RWPE2 (cell line): ENCODE measurements at places on chromosomes 3 and 15.
A peak's percentile ranks its signal among the peaks of the same experiment; 100 is the strongest.

DNA sequence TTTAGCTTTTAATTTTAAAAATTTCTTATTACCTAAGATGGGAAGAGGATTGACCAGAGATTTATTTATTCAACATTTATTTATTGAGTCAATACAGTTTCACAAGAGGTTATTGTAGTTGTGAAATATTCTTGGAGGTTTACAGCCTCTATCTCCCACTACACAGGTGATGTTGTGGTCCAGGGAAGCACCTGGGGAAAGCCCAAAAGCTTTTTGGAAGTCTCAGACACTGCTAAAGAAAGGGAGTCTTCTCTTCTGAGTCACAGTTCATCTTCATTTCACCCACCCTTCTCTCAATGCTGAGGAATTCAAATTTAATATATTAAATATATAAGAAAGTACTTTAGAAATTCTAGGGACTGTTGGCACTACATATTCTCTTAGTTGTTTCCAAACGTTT, 41.8 kb downstream of the SERPINI1 start:
- no peak for DNase-seq

DNA sequence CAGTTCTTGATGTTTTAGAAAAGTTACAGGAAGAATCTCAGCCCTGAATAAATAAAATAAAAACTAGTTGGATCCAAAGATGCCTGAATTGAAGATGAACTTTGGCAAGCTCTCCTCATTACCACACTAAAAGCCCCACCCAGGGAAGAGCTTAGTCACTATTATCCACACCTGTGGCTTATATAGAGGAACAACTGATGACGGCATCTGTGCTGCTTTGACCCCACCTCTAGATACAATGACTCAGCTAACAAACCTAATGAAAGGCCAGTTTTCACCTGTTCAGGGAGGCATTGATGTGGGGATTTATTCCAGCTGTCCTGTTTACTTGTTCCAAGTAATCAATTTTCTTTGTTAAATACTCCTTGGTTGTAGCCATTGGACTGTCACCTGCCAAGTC, 604.7 kb upstream of the EPHA6 start:
- no peak for DNase-seq

DNA sequence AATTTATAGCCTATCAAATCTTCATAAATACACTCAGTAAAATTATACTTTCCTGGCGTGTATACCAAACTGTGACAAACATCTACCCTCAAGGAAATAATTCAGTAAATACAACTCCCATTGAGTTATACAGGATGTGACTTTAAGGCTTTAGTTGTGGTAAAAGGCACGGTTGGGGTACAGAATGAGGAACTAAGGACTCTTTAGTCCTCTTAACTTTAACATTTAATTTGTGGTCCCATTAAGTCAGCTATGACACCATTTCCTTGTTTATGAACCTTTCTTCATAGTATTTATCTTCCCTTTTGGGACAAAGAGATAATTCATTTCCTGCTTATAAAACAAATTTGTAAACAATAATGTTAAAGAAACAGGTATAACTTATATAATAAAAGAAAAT, 30.2 kb downstream of the IFT80 start:
- DNase-seq: no peak

GRCh38 chr3:107612664-107613084, 89.9 kb downstream of the BBX start:
- no peak for DNase-seq

GRCh38 chr15:31300208-31300661, 26.4 kb upstream of the KLF13 start:
- no peak for DNase-seq

DNA sequence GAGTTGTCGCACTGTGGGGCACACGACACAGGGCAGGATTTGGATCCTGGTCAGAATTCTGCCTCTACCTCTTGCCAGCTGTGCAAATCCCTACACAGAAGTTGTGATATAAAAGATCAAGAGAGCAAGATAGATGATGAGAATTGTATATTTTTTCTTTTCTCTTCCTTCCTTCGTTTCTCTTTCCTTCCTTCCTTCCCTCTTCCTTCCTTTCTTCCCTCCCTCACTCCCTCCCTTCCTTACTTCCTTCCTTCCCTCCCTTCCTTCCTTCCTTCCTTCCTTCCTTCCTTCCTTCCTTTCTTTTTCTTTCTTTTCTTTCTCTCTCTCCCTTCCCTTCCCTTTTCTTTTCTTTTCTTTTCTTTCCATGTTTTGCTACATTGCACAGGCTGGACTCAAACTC, 12.0 kb upstream of the AHSG start:
- DNase-seq: no peak

DNA sequence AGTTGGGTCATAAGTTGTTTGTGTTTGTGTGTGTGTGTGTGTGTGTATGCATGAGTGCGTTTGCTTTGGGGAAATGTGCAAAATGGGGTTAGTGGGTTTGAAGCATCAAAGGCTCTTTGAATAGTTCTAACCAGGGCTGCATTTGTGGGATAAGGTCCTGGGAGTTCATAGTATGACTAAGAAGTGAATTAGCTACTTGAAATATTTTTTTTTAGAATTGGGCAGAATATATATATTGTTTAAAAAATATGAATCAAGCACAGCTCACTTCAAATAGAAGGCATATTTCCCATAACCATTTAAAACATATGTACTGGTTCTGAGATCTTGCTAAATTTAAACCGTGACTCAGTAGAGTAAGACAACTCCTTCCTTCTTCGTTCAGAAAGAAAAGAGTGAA, 43.1 kb downstream of the IGF2BP2 start:
- DNase-seq: no peak

DNA sequence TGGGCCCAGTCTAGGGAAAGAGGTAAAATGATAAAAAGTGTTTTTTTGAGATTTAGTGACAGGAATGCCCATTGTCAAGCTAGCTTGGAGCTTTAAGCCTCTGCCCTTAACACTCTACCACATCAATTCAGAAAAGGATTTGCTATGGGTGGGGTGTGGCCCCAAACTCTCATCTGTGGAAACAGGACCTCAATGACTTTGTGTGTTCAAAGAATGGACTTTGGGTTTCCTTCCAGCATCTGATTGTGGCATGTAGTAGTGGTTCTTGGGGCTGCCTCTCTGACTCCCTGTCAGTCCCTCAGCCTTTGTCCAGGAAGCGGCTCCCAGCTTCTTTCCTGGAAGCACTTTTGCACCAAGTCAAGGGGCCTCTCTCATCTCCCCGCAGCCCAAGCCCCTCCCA, 56.1 kb downstream of the CCNL1 start:
- DNase-seq: no peak

GRCh38 chr3:16496008-16496407, 17.5 kb downstream of the RFTN1 start:
- no peak for DNase-seq

GRCh38 chr15:74782259-74783071, 585 bp downstream of the CSK start:
- DNase-seq: no peak

DNA sequence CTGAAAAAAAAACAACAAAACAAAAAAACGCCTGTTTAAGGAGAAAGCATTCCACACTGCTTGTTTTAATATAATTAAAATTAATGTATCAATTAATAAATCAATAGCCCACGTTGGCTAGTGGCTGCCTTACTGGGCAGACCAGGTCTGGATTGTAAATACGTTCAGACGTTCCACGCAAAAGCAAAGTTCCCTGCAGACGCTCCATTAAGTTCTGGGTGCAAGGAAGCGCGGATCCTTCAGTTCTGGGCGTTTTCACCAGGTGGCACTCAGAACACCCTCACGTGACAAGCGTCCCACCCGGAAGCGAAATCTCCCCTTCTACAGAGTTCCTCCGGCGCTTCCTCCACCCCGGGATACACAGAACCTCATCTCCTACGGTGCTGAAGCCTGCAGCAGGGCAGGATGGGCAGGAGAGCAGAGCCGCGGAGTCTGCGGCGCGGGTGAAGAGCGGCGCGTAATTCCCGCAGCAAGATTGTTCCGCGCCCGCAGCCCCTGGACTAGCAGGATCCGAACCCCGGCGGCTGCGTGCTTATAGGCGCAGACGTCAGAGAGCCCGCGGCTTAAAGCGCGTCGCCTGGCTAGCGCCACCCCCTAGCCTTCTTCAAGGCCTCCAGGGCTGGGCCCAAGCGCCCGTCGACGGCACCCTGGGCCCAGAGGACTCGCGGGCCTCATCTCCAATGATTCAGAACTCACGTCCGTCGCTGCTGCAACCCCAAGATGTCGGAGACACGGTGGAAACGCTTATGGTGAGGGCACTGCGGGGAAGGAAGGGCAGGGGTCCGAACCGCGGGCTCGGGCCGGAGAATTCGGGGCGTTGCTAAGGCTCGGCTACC, at the start of gene SLC25A38:
TSS of gene SLC25A38 (plus strand) at position 326 of the 836 bp plus-strand sequence. CDS start at position 681, 355 bp downstream.
- peak; percentile 83 for DNase-seq

- peak; percentile 77 for DNase-seq
Observed at GRCh38 chr3:64533617-64534317, 154.0 kb downstream of the ADAMTS9 start.

DNA sequence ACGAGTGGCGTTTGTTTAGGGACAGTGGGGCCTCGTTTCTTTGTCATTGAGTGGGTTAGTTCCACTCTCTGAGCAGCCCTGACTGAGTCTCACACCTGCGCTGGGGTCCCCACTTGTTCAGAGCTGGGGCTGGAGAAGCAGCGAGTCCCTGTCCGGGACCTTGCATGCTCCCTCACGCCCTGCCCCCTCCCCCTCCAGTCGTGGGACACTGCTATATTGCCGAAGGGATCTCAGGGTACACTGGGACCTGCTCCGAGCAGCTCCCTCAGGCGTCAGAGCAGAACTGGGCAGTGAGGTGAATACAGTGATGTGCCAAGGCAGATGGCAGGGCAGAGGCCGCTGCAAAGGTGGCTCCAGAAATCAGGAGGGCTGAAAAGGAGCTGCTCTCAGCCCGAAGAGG, 59.9 kb upstream of the KLF13 start:
- DNase-seq: peak; percentile 65

- peak; percentile 73 for DNase-seq
Observed at GRCh38 chr3:126540342-126540849, 16.4 kb downstream of the CHST13 start.

GRCh38 chr3:27752926-27753325, 30.8 kb upstream of the EOMES start:
- no peak for DNase-seq

DNA sequence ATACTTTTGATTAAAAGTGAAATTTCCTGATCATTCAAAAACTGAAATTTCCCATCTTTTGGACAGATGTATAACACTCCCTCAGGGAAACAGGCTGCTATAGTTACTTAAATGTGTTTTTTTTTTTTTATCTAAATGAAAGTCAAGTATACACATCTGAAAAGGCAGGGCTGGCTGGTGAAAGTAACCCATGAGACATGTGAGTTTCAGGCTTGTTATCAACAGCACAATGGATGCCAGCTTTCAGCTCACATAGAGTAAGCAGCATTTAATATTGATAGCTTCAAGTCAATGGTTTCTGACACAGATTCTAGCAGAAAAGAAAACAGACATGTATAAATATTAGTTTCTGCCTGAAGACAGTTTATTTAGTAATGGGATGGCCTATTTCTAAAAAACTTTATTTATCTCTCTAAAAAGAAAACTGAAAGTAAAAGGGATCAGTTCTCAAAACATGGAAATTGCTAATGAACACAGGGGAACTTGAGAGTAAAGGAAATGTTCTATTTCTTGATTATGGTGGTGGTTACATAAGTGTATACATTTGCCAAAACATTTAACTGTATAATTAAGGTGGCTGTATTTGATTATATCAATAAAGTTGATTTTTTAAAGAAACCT, 89.7 kb upstream of the CMC1 start:
- no peak for DNase-seq

DNA sequence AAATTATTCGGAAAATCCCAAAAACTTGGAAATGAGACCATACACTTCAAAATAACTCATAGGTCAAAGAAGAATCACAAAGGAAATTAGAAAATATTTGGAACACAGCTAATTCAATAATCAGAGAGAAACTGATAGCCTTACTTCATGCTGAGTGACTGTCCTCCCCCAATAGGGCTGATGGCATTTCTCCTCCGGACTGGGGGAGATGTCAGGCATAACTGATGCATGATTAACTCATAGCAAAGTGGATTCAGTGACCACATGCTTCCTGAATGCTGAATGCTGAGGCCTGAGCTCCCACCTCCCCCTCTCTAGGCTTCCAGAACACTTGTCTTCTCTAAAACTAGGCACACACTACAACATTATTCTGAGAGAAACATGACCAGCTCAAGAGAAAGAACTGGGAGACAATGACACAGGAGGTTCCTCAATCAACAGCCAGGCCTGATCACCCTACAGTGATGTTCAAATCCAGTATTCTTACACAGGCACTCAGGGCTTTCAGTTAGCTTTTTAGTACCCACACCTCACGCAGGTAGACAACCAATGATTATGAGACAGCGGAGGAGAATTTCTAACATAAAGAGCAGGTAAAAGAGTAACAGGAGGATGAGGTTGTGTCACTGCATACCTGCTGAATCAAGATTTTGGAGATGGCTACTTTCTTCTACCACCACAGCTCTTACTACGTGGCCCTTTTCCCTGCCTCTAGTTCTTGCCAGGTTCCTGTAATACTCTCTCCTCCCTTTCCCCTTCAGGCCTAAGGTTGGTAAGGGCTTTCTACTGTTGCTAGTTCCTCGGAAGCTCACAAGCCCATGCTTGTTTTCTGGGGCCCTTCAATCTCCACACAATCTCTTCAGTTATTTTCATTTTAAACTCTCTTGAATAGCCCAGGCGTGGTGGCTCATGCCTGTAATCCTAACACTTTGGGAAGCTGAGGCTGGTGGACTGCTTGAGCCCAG, 96.1 kb downstream of the FMN1 start:
- no peak for DNase-seq

- DNase-seq: no peak
Observed at GRCh38 chr15:52183562-52184173, 7.5 kb downstream of the GNB5 start.

DNA sequence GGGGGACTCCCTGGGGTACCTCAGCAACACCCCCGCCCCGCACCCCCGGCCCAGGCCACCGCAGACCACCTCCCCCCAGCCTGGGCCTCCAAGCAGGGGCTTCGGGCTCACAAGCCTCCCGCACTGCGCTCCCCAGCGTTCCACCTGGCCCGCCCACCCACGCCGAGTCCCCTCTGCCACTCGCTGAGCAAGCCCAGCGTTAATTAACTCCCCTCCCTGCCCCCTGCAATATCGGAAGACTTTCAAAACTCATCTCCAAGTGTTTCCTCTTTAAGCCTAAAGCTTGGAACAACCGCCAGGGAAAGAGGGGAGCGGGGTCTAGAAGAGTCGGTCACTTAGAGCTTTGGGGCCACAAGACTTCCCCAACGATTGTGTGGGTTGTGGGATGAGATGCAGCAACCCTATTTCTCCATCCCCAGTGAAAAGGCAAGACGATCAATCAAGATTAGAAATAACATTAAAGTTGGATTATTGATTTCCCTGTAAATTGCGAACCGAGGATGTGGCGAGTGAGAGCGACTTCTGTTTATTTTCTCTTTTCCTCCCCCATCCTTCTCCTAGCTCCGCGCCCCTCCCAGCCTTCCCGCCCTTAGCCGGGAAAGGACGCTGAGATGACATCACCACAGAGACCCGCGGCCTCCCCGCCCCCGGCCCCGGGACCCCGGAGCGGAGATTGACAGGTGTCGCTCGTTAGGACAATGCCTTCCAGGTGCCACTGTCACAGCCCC, 30.2 kb downstream of the NR2F2 start:
- no peak for DNase-seq
